ENCODE measurements at places on chromosomes 3 and 15.

- DNase-seq: no peak
Observed at GRCh38 chr3:170344971-170345370, 12.5 kb upstream of the SKIL start.

GRCh38 chr3:129973853-129974563 is 512 bp upstream of the TRH start:
- no peak for DNase-seq

- no peak for DNase-seq
Observed at GRCh38 chr3:51748327-51748726, 30.7 kb downstream of the IQCF6 start.

DNA sequence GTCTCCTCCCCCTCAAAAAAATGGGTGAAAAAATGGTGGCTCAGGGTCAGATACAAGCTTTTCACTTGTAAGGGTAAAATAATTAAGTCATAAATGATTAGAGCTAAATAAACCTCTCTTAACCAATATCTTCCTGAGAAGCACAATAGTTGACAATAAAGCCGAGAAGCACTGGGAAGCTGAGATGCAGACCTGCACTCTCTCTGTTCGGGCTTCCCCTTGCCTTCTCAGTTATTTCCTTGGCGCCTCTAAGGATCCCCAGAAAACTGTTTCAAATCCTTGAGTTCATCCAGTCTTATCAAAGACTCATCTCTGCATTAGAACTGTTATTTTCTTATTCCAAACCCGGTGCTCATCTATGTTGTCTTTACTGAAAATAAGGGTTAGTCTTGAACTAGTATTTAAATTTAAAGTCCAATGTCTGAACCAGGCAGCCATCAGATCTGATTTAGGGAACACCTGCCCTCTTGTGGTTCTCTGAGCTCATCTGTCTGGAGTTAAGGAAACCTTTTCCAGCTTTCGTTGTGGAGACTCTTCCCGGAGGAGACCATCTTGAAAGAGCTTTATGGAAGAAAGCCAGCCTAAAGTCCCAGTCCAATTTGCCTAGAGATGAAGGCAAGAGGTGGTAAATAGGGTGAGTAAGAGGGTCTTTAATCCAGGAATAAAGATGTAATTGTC is 256.4 kb upstream of the MCTP2 start:
- DNase-seq: no peak

GRCh38 chr15:82750831-82751180 is 41.1 kb upstream of the AP3B2 start:
- no peak for DNase-seq

GRCh38 chr15:74917676-74918075 is 11.0 kb upstream of the FAM219B start:
- no peak for DNase-seq

GRCh38 chr3:170077361-170077760 is 39.6 kb downstream of the GPR160 start:
- DNase-seq: no peak

GRCh38 chr3:30286007-30286669 is 320.3 kb upstream of the TGFBR2 start:
- DNase-seq: no peak

- no peak for DNase-seq
Observed at GRCh38 chr3:171458071-171458863, 1.9 kb downstream of the TNIK start.

DNA sequence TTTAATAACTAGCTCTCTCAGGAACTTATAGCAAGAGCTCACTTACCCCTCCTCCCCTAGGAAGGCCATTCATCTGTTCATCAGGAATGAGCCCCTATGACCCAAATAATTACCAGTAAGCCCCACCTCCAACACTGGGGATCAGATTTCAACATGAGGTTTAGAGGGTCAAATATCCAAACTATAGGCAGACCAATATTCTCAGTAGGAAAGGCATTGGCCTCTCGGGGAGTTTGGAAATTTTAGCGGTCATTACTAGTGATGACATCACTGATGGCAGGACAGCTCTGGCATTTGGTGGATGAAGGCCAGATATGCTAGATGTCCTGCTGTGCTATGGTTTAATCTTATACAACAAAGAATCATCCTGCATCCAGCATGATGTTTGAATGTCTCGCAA is 15.2 kb upstream of the CD47 start:
- no peak for DNase-seq

DNA sequence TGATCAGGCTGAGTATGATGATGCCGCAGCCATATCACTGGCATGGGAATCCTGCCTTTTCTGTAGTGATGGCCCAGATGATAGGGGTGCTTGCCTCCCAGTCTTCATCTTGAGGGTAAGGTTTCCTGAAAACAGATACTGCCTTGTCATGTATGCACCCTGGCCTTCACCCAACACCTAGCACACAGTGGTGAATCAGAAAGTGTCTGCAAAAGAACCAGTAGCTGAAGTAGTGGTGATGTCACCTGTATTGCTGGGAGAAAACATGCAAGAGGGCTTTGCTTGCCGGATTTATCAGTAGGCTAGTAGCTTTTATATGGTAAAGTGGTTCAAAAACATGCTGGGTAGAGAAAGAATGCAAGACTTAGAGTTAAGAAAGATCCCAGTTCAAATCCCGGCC is 419.8 kb upstream of the WNT5A start:
- DNase-seq: no peak

GRCh38 chr3:126522363-126522788 is 1.6 kb upstream of the CHST13 start:
- no peak for DNase-seq

- DNase-seq: no peak
Observed at GRCh38 chr3:58012302-58012701, 4.1 kb downstream of the FLNB start.

DNA sequence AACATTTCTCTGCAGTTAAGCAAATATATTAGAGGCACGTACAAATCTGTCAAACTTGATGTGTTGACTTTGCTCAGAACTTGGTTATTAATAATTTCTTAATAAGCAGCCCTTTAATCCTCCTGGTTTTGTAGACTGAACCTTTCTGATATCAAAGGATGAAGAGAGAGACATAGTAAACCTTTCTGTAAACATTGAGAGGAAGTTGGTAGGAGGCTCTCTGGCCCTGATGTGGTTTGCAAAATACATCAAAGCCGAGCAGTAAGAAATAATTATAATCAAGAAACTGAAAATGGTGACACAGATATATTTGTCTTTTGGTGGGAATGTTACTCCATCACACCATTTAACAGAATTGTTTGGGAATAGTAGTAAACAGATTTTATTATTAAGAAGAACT is 111.9 kb downstream of the OXSM start:
- no peak for DNase-seq

DNA sequence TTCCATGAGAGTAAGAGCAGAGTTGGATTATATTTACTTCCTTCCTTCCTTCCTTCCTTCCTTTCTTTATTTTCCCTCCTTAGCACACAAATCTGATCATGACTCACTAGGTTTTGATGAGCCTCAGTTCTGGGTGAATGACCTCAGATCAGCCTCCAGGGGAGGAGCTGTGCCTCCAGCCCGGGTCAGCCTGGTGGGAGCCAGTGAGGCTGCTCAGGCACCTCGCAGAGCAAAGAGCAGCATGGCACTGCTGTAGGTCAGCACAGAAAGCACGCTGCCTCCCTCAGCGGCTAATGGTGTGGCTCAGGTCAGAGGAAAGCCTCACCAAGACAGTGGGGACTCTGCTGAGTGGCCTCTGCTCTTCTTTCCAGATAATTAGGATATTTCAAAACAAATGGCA is 108.5 kb downstream of the SYNPR start:
- no peak for DNase-seq

DNA sequence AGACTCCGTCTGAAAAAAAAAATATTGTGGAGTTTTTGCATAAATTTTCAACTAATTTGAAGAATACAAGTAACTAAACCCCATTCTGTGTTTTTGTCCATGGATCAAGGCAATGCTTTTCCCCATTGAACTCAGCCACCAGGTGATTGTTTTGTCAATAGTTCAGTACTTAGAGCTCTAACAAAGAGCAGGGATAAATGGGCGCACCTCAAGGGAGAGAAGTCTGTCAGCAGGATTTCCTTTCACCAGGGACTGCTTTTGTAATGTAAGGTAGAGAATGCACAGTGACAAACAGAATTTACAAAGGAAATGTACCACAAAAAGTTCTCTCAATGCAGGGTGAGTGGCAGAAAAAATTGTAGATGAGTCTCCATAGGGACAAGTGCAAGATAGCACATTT is 10.8 kb upstream of the ATP13A5 start:
- no peak for DNase-seq

DNA sequence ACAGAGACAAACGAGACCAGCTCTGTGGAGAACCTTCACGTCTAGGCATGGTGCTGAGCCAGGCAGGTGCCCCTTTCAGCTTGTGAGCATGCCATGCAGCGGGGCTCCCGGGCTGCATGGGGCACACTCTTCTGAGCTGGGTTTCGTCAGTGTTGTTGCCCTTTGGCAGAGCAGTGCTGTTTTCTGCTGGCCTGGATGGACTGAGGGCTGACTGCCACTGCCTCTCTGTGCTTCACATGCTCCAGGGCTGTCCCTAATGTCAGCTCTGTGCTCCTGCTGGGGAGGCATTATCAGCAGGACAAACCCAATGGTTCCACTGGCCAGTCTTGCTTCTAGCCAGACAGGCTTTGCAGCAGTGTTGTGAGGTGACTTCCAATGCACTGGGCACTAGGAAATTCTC is 9.5 kb downstream of the GASK1A start:
- no peak for DNase-seq

GRCh38 chr3:13069495-13069894 is 3.7 kb downstream of the IQSEC1 start:
- no peak for DNase-seq

DNA sequence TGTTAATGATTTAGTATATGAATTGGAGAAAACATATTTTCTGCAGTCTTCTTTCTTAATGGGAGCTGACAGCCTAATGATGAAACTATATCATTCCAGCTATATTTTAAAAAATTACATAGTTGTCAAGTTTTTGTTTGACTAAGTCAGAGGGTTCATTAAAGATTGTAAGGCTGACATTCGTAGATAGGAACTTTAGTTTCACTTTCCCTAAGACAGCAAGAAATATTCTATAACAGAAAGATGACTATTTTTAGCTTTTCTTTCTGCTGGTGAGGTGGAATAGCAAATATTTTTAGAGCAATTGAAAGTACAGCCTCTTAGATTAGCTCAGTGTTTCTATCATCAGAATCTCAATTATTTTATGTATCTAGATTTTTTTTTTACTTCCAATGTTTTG is 60.2 kb downstream of the PIAS1 start:
- no peak for DNase-seq

All from nucleus accumbens (tissue), 56 donors.